ENCODE measurements at places on chromosomes 11 and 22.

GRCh38 chr11:58900479-58901420 lies 38.5 kb upstream of the GLYATL1 start:
- H3K4me3 ChIP-seq, result no peak overlapping the region
- H3K4me1 ChIP-seq, result no peaks in the 10 kb centered on the region
- H3K27ac ChIP-seq, result no peak overlapping the region
- peak; percentile 77 for DNase-seq

- no peaks in the 10 kb centered on the region for H3K27me3 ChIP-seq
- H3K27ac ChIP-seq, result no peak overlapping the region
- no peak overlapping the region for H3K4me3 ChIP-seq
- no peaks in the 10 kb centered on the region for H3K4me1 ChIP-seq
- no peaks in the 10 kb centered on the region for H3K36me3 ChIP-seq
Measured at GRCh38 chr11:68021167-68021787, 9.2 kb upstream of the NDUFS8 start.

GRCh38 chr11:17386331-17387084 lies 2.0 kb downstream of the KCNJ11 start:
- no peak overlapping the region for H3K4me3 ChIP-seq
- no peak overlapping the region for H3K27ac ChIP-seq
- peak; percentile 46 for DNase-seq
- no peaks in the 10 kb centered on the region for H3K4me1 ChIP-seq

DNA sequence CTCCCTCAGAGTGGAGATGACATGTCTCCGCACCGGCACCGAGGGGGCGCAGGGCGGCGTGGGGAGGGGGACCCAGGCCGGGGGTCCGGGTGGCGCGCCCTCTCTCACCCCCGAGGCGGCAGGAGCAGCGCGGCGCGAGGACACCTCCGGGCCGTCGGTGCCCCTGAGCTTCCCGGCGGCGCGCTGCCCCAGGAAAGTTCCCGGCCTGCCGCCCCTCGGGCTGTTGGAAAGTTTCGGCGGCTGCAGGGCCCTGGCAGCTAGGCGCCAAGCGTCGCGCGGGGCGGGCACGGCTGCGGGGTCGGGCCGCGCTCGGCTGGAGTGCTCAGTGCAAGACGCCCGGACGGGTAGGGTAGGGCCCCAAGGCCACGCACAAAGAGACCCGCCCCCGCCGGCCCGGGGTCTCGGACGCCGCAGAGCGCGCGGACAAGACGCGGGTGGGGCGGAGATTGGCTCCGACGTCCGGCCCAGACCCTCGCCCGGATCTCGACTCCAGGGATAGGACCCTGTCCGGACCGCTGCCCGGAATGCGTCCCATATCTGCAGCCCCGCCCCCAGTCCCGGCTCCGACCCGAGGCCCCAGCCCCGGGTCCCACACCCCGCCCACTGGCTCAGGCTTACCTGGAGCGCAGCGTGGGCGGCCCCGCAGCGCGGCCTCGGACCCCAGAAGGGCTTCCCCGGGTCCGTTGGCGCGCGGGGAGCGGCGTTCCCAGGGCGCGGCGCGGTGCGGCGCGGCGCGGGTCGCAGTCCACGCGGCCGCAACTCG lies 471 bp downstream of the ARVCF start:
- no peaks in the 10 kb centered on the region for H3K4me1 ChIP-seq
- H3K36me3 ChIP-seq, result no peaks in the 10 kb centered on the region
- H3K27ac ChIP-seq, result no peak overlapping the region
- H3K27me3 ChIP-seq, result no peaks in the 10 kb centered on the region
- DNase-seq, result no peak

All from Peyer's patch (tissue), 4 donors.